NCI-H510A treated with DMSO at 0.1 percent for 48 hours (cell line): ENCODE measurements at places on chromosomes 4 and X.
A peak's percentile ranks its signal among the peaks of the same experiment; 100 is the strongest.

- DNase-seq = no peak
These were observed 182.2 kb upstream of the KIT start for GRCh38 chr4:54475546-54475945.

- no peak for DNase-seq
These were observed 63.6 kb downstream of the SLC7A11 start for GRCh38 chr4:138178566-138178965.

DNA sequence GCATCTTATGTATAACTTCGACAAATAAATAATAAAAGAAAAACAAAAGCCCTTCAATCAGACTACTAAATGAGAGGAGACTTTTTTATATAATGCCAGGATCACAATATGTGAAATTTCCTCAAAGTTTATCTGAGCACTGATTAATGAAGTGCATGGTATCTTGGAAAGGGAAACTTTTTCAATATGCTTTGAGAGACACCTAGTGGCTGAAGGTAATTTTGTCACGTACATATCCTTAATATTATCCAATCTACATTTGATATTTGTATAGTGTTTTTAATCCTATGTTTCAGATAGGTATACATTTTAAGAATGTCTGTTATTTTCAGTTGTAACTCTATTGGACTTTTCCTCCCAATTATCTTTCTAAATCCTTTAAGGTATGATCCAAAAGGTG is 146.8 kb downstream of the KLHL4 start:
- peak; percentile 8 for DNase-seq

GRCh38 chrX:110743679-110744340 is 51.8 kb downstream of the CHRDL1 start:
- no peak for DNase-seq

DNA sequence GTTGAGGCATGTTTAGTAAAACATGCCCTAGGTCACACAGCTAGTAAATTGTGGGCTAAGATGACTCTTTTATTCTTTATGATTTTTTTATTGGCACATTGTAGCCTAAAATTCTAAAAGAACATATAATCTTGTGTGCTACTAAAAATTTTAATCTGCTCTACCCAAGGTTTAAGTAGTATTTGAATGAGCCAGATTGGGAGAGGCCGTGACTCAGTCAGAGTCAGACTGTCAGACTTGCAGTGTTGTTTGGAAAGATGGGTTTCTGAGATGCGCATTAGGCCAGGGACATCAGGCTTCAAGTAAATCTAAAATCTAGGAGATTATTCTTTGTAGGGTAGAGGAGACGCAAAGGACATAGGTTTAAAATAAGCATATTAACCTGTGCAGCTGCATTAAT is 30.7 kb upstream of the TMPRSS11E start:
- no peak for DNase-seq

DNA sequence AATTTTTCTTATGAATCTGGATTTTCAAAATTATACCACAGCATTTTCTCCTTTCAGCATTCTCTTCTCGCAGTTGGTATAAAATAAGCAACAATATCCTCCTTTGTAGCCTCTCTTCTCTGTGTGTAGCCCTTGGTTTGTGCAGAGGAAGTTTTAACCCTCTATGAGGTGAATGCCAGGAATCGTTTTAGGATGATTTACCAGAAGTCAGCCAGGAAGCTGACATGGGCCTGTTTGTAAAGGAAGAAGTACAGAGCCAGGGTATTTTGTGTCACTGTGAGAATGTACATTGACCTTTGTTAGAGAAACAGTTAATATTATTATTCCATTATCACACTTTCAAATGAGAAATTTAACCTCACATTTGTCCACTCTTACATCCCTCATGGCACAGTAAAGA is 88.9 kb upstream of the RPL34 start:
- DNase-seq = no peak

- DNase-seq = no peak
These were observed 156.1 kb downstream of the GPAT3 start for GRCh38 chr4:83692028-83692427.

GRCh38 chr4:82267506-82267905 is 106.3 kb downstream of the HNRNPD start:
- no peak for DNase-seq

DNA sequence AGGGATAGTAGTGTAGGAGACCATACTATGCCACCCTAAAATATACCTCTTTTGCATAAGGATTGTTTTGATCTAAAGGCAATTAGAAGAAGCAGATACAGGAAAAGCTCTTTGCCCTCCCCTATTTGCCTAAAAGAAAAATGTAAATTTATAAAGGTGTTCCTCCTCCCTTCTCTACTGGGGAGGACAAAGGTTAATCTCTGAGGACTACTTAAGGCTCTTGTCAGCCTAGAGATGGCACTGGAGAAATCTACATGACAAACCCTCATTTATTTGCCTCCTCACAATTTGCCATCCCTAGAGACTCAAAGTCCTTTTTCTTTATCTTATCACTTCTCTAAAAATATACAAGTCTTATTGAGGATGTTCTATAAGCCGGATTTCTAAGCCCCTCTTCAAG is 1021.8 kb downstream of the STPG2 start:
- DNase-seq = no peak

GRCh38 chrX:72040506-72040905 is 91.2 kb downstream of the RTL5 start:
- no peak for DNase-seq

DNA sequence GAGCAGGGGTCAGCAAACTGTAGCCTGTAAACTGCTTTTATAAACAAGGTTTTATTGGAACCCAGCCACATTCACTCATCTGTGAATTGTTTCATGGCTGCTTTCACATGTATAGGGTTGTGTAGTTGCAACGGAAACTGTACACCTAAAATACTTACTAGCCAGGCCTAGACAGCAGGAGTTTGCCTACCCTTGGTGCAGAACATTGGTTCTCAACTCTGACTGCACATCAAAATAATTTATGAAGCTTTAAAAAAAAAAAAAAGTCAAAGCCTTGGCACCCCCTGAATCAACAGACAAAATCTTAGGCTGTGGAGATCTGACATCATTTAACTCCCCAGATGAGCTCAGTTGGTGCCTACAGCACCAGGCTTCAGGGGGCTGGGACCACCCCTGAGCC is 27.8 kb downstream of the ADGRA3 start:
- DNase-seq = no peak

GRCh38 chrX:141405486-141405852 is 163.2 kb upstream of the SPANXC start:
- no peak for DNase-seq

- no peak for DNase-seq
These were observed 134.2 kb downstream of the PTTG2 start for GRCh38 chr4:38094419-38094818.

GRCh38 chr4:77819404-77819842 is 255 bp upstream of the CNOT6L start:
- DNase-seq = no peak

GRCh38 chr4:40194602-40195161 is 2.1 kb upstream of the RHOH start:
- DNase-seq = no peak

DNA sequence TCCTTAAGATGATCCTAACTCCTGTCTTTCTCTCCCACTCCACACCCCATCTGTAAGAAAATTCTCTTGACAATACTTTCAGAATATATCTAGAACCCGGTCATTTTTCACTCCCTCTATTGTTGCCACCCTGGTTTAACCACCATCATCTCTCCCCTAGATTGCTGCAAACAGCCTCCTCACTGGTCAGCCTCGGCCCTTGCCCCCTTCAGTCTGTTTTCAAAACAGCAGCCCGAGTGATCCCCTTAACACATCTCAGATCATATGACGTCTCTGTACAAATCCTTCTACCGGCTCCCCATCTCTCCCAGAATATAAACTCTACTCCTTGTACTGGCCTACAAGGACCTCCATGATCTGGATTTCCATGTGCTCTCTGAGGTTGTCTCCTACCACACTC is 35.2 kb upstream of the F9 start:
- no peak for DNase-seq

- DNase-seq = no peak
These were observed 146.6 kb downstream of the AMELX start for GRCh38 chrX:11439846-11440245.

GRCh38 chrX:9912351-9913145 is 54.6 kb upstream of the CLDN34 start:
- DNase-seq = peak; percentile 40

DNA sequence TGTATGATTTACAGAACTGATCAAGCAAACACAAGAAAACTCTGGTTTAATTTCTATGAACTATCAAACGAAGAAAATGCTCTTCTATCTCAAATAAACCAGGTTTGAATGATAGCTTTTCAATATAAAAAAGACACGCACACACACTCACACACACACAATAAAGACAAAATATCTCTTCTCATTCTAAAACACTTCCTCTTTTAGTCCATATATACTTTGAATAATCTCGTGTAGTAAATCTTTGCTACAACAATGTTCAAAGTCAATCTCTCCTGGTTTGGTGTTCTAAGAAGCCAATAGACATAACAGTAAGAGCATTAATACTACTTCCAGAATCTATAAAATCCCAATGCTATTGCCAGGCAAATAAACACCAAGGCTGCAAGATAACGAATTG is 13.3 kb downstream of the CXCL2 start:
- DNase-seq = no peak

GRCh38 chr4:152515678-152516077 is 20.2 kb downstream of the FBXW7 start:
- DNase-seq = no peak

DNA sequence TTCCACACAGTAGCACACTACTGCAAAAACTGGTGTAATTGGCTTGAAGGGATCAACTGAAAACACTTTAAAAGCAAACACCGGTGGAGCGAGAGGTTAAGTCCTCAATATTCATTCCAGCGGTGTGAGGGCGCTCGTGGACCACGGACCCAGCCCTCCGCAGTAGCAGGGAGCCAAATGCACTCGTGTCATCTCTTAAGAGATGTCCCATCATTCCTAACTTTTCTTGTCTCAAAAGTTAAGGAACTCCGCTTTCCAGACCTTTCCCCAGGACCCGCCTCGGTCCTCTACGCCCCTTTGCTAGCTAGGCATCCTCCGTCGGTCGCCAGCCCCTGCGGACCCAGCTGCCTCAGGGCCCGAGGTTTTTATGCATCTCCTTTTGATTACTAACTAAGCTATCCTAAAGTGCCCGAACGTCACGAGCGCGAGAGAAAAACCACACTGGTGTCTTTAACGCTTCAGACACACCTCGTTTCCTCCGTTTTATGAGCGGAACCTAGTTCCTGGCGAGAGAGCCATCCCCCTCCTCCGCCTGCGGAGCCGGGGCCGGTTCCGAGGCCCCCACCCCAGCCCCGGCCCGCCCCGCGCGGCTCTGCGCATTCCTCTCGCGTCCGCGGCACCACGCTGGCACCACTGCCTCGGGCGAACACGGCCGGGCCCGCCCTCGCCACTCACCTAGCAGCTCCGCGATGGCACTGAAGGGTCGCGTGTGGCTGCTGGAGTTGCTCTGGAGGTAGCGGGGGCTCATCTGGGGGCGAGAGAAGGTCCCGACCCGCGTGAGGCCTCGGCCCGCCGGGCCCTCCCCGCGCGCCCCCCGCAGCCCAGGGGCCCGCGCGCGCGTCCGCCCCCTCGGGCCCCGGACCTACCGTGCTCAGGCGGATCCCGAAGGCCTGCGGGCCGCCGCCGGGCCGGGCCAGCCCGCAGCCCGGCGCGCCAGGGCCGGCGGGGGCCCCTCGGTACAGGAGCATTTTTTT is 723 bp downstream of the MORC4 start:
- peak; percentile 15 for DNase-seq

DNA sequence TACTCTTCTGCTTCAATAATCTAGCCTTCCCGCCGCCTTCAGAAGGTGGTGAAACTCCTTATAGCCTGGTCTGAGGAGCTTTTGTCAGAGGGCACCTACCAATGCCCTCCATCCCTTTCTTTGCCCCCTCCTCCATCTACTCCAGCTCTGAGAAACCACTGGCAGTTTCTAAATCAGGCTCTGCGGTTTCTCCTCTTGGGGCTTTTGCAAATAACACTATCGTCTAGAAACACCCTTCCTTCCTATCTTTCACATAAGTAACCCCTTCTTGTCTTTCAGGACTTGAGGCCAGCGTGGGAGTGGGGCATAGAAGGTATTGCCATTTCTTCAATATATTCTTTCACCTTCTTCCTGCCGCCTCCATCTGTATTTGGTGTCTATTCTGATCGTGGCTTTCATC is 1.2 kb upstream of the EFHC2 start:
- DNase-seq = no peak

- peak; percentile 24 for DNase-seq
These were observed 675 bp downstream of the PRIMPOL start for GRCh38 chr4:184649971-184650855.

GRCh38 chr4:26839534-26839951 is 21.1 kb upstream of the STIM2 start:
- no peak for DNase-seq

- no peak for DNase-seq
These were observed 139.0 kb downstream of the FMR1NB start for GRCh38 chrX:148120151-148120550.

DNA sequence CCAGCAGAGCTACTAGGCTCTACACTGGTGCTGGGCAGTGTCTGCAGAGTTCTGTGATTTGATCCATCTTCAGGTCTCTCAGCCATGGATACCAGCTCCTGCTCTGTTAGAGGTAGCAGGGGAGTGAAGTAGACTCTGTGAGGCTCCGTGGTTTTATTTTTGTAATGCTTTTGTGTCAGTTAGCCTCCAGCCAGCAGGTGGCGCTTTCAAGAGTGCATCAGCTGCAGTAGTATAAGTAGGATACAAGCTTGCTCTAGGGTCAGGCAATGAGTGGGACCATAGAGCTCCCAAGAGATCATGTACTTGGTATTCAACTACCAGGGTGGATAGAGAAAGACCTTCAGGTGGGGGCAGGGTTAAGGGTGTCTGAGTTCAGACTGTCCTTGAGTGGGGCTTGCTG is 362.5 kb upstream of the TRAM1L1 start:
- no peak for DNase-seq

DNA sequence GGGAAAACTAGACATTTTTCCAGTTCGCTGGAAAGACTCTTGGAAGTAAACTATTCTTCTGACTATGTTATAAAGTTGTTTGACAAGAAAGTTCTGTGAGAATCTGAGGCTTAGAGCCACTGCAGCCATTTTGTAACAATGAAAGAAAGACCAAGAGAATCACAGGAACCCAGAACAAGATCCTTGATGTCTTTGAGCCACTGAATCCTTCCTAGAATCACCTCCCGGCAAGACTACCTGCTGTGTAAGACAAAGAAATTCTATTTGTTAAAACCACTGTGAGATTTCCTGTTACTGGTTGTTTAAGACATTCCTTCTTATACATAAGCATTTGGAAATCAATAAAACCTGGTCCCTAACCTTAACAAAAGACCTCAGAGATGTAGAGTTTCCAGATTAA is 175.7 kb upstream of the RASGEF1B start:
- no peak for DNase-seq
